C1 segment of cervical spinal cord (tissue), 14 donors: ENCODE measurements at places on chromosomes 16 and 17.

DNA sequence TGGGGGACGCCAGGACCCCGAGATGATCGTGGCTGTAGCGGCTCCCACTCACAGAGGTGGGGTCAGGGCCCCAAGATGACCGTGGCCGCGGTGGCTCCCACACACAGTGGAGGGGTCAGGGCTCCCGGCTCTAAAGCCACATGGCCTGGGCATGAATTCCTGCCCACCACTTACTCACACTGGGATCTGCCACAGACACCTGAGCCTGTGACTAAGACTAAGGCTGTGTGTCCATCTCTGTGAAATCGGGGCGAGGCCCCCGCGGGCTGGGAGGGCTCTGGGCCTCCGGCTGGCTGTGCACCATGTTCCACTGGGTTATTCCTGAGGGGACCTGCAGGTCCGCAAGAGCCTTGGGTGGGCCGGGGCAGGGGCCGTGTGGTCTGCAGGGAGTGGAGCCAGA lies 18.5 kb downstream of the ZFPM1 start:
- DNase-seq, result no peak

- peak; percentile 55 for DNase-seq
Observed at GRCh38 chr16:81445143-81445961, 744 bp downstream of the CMIP start.

DNA sequence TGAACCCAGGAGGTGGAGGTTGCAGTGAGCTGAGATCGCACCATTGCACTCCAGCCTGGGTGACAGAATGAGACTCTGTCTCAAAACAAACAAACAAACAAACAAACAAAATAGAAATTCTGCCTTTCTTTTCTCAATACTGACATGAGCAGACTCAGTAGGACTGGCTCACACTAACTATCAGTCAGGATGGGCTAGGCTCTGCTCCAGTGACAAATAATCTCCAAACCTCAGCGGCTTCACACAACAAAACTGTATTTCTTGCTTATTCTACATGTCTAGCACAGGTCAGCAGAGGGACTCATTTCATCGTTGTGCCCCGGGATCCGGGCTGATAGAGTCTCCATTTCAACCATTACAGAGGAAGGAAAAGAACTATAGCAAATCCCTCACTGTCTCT lies 26.5 kb upstream of the N4BP1 start:
- no peak for DNase-seq

DNA sequence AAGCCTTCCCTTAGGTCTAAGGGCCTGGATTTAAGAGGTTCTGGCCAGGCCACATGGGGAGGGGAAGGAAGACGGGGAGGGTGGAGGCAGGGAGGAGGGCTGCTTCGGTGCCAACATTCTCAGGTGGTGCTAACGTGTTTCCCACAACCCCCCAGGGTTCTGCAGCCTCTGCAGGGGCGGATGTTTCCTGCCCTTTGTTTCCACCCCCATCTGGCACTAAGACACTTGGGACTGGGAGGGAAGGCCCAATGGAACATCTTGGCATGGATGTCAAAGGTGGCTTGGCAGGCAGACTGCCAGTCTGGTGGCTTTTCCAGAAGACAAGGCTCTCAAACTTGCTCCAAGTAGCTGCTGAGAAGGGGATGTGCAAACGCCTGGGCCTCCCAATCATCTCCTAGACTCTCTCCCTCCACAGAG lies 12.7 kb downstream of the HIC1 start:
- DNase-seq, result no peak

- no peak for DNase-seq
Observed at GRCh38 chr17:13640551-13640950, 38.8 kb upstream of the HS3ST3A1 start.

DNA sequence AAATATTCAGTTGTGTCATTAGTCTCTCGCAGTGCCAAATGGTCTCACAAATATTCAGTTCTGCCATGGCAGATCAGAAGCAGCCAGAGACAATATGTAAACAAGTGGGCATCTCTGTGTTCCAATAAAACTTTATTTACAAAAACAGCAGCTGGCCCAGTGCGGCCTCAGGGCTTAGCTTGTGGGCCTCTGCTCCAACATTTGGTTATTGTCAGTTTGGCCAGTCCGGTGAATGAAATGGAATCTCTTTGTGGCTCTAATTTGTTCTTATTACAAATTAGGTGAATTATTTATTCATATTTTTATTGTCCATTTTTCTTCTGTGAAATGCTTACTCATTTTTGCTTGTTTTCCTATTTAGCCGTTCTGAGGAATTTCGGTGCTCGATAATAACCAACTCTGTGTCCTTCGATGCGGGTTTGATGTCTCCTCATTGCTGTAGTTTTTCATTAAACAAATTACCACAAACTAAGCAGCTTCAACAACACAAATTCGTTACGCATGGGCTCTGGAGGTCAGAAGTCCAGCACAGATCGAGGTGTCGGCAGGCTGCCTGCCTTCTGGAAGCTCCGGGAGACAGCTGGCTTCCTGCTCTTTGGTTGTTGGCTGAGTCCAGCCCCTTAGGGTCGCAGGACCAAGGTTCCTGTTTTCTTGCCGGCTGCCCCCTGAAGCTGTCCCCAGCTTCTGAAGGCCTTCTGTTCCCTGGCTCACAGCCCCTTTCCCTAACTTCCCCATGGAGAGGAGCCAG lies 4.1 kb upstream of the SLC38A10 start:
- no peak for DNase-seq

- DNase-seq, result no peak
Observed at GRCh38 chr17:19304209-19304608, 58.3 kb downstream of the B9D1 start.
